ENCODE measurements at places on chromosomes 12 and 14. TPM values are rescaled to one million over a fixed set of nuclear protein-coding genes. Genes with fewer than 3 reads are reported as not detected.
A peak's percentile ranks its signal among the peaks of the same experiment; 100 is the strongest.

The SERPINA1 gene
- not detected for total RNA-seq

- H3K27me3 ChIP-seq: no peaks in the 10 kb centered on the region
- peaks cover 13% of the 10 kb centered on the region for H3K36me3 ChIP-seq
- no peak for DNase-seq
These were observed 10.7 kb downstream of the POMT2 start for GRCh38 chr14:77310026-77310425.

DNA sequence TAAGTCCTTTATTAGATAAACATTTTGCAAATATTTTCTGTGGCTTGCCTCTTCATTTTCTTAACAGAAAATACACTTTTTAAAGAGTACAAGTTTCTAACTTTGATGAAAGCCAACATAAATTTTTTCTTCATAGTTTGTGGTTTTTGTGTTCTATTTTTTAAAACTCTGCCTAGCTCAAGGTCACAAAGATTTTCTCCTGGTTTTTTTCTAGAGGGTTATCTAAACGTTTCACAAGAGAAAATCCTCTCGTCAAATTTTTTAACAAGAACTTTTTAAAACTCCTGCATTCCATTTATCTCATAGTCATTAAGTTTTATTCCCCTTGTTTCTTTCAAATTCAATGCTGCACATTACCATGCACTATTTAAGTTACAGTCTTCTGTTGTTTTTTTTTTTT, 8.2 kb downstream of the AREL1 start:
- H3K4me3 ChIP-seq: no peak overlapping the region
- H3K36me3 ChIP-seq: peaks cover 35% of the 10 kb centered on the region
- no peak overlapping the region for H3K27ac ChIP-seq

GRCh38 chr14:50821510-50822464, 9.2 kb downstream of the NIN start:
- no peak for DNase-seq
- peaks cover 19% of the 10 kb centered on the region for H3K27me3 ChIP-seq
- H3K27ac ChIP-seq: no peak overlapping the region
- no peaks in the 10 kb centered on the region for H3K36me3 ChIP-seq

GRCh38 chr12:126537961-126538530, 1472.8 kb downstream of the AACS start:
- no peaks in the 10 kb centered on the region for H3K27me3 ChIP-seq
- H3K4me3 ChIP-seq: no peak overlapping the region
- H3K36me3 ChIP-seq: no peaks in the 10 kb centered on the region

- peaks cover 15% of the 10 kb centered on the region for H3K36me3 ChIP-seq
- 0 out of 2 replicates have a peak, but pooled peaks cover 2% of the 10 kb centered on the region for H3K27me3 ChIP-seq
- H3K4me1 ChIP-seq: peaks cover 8% of the 10 kb centered on the region
- no peak overlapping the region for H3K4me3 ChIP-seq
These were observed 25.1 kb downstream of the SLC4A8 start for GRCh38 chr12:51449580-51450246.

GRCh38 chr14:100890061-100890850, 13.3 kb downstream of the RTL1 start:
- peaks cover 4% of the 10 kb centered on the region for H3K4me1 ChIP-seq
- no peak for DNase-seq
- no peaks in the 10 kb centered on the region for H3K36me3 ChIP-seq
- H3K4me3 ChIP-seq: no peak overlapping the region
- no peaks in the 10 kb centered on the region for H3K27me3 ChIP-seq
- H3K27ac ChIP-seq: no peak overlapping the region

GRCh38 chr12:51160814-51161459, 12.0 kb downstream of the TFCP2 start:
- H3K4me3 ChIP-seq: no peak overlapping the region
- no peak overlapping the region for H3K27ac ChIP-seq
- H3K36me3 ChIP-seq: no peaks in the 10 kb centered on the region
- no peak for DNase-seq
- no peaks in the 10 kb centered on the region for H3K27me3 ChIP-seq

The UNC79 gene
- total RNA-seq: 2.8 TPM

The PAPOLA gene
- total RNA-seq: 184 TPM

GRCh38 chr12:132085291-132085635, 58.9 kb downstream of the DDX51 start:
- no peak for DNase-seq
- H3K27ac ChIP-seq: no peak overlapping the region
- H3K4me3 ChIP-seq: peak overlapping the region; percentile 86
- H3K36me3 ChIP-seq: peaks cover 28% of the 10 kb centered on the region
- H3K4me1 ChIP-seq: no peaks in the 10 kb centered on the region
- no peaks in the 10 kb centered on the region for H3K27me3 ChIP-seq

- H3K27me3 ChIP-seq: no peaks in the 10 kb centered on the region
- peaks cover 5% of the 10 kb centered on the region for H3K4me1 ChIP-seq
- no peak overlapping the region for H3K27ac ChIP-seq
- H3K4me3 ChIP-seq: peak overlapping the region; percentile 89
- peaks cover 26% of the 10 kb centered on the region for H3K36me3 ChIP-seq
These were observed 2.2 kb downstream of the RCOR1 start for GRCh38 chr14:102594514-102595175.

The KRT80 gene
- not detected for total RNA-seq

The PCED1B gene
- total RNA-seq: 3.3 TPM

DNA sequence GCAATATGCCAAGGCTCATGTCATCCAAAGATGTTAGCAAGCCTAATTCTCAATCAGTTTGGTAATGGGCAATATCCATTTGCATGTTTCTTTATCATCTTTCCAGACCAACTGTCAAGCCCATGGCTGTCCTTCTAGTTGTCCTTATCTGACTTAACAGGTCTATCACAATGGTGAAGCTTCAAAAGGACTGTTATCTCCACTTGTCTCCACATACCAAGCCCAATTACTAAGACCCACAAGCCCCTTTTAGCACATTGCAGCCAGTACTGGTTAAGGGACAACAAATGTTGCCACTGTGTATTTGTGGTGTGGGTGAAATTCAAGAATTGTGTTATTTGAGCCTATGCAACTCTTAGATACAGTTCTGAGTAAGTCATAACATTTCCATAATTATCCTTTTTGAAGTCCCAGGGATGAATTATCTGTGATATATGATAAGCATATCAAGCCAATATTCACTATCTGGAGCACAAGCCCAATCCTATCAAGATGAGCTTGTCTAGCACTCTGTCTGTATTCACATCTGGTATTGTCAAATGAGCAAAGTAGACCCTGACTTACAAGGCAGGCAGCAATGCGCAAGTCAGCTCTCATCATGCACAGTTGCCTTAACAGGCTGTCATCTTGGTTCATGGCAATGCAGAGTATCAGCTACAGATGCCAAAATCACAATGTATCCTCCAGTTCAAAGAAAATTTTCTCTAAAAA, 19.3 kb upstream of the ST8SIA1 start:
- H3K4me1 ChIP-seq: no peaks in the 10 kb centered on the region
- DNase-seq: no peak
- H3K27ac ChIP-seq: no peak overlapping the region
- no peaks in the 10 kb centered on the region for H3K27me3 ChIP-seq
- no peak overlapping the region for H3K4me3 ChIP-seq

The NPFF gene
- not detected for total RNA-seq

GRCh38 chr14:68249661-68250451, 430.3 kb downstream of the RAD51B start:
- DNase-seq: no peak
- H3K36me3 ChIP-seq: no peaks in the 10 kb centered on the region
- H3K4me1 ChIP-seq: peaks cover 9% of the 10 kb centered on the region
- H3K27ac ChIP-seq: no peak overlapping the region
- H3K4me3 ChIP-seq: no peak overlapping the region
- H3K27me3 ChIP-seq: no peaks in the 10 kb centered on the region

The NOP9 gene
- 35.0 TPM for total RNA-seq

The SPTB gene
- 2.3 TPM for total RNA-seq

GRCh38 chr14:89489761-89490437, 72.9 kb upstream of the FOXN3 start:
- no peak for DNase-seq
- no peak overlapping the region for H3K27ac ChIP-seq
- H3K36me3 ChIP-seq: peaks cover 8% of the 10 kb centered on the region
- no peaks in the 10 kb centered on the region for H3K27me3 ChIP-seq
- no peak overlapping the region for H3K4me3 ChIP-seq

The RNASE7 gene
- total RNA-seq: not detected

DNA sequence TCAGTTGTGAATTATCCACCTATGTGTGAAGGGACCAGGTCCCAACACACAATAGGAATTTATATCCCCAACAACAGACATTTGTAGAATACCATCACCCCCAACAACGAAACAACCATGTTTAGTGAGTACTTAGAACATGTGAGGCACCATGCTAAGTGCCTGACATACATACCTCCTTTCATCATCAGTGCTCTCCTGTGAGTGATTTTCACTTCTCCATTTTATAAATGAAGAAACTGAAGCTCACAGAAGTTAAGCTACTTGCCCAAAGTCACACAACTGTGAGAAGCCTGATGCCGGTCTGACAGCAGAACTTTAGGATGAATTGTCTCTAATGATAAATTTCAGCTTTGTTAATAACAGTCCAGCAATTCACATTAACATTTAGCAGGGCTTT, 35.4 kb downstream of the SPTB start:
- DNase-seq: no peak
- H3K27me3 ChIP-seq: no peaks in the 10 kb centered on the region
- H3K27ac ChIP-seq: no peak overlapping the region
- H3K36me3 ChIP-seq: no peaks in the 10 kb centered on the region
- H3K4me3 ChIP-seq: no peak overlapping the region
- peaks cover 6% of the 10 kb centered on the region for H3K4me1 ChIP-seq

DNA sequence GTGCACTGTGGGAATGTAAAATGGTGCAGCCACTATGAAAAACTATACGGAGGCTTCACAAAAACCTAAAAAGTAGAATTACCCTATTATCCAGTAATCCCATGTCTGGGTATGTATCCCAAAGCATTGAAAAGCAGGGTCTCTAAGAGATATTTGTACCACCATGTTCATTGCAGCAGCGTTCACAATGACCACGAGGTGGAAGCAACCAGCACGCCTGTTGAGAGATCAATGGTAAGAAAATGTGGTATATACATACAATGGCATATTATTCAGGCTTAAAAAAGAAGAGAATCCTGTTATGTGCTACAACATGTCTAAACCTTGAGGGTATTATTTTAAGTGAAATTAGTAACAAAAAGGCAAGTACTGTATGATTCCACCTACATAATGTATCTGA, 910 bp upstream of the NOPCHAP1 start:
- peaks cover 17% of the 10 kb centered on the region for H3K36me3 ChIP-seq
- no peak overlapping the region for H3K27ac ChIP-seq
- H3K27me3 ChIP-seq: no peaks in the 10 kb centered on the region
- peak overlapping the region; percentile 89 for H3K4me3 ChIP-seq
- H3K4me1 ChIP-seq: no peaks in the 10 kb centered on the region

DNA sequence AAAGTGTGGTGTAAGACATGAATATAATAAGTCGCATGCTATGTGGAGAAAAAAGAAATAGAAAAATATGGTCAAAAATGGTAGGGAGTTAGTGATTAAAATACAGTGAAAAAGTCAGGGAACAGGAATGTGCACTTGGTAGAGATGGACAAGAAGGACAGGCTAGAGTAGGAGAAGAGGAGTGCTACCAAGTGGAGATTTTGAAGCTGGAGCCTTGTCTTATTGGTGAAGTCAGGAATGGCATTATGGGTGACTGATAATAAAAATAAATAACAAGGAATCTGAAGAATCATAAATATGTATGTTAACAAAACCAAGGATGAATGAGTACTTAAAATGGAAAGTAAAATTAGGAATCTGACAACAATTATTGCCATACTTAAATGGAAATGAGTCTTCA, 204.8 kb downstream of the PRKD1 start:
- no peak for DNase-seq

DNA sequence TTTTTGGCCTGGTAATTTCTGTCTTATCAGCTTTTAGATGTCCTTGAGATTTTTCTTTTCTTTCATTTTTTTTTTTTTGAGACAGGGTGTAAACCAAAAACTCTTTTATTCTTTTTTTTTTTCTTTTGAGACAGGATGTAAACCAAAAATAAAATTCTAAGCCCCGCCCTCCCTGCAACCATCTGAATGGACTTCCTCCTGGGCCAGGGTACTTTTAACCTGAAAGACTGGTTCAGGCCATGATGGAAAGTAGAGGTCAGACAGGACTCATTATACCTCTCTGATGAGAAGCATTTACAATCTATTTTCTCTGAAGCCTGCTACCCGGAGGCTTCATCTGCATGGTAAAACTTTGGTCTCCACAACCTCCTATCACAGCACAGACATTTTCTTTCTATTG, 33.5 kb upstream of the TCL1B start:
- no peaks in the 10 kb centered on the region for H3K36me3 ChIP-seq
- H3K27ac ChIP-seq: no peak overlapping the region
- no peak for DNase-seq
- H3K4me1 ChIP-seq: no peaks in the 10 kb centered on the region

The PWP1 gene
- 49.7 TPM for total RNA-seq

The CFAP73 gene
- not detected for total RNA-seq

The GNPTAB gene
- total RNA-seq: 42.8 TPM

DNA sequence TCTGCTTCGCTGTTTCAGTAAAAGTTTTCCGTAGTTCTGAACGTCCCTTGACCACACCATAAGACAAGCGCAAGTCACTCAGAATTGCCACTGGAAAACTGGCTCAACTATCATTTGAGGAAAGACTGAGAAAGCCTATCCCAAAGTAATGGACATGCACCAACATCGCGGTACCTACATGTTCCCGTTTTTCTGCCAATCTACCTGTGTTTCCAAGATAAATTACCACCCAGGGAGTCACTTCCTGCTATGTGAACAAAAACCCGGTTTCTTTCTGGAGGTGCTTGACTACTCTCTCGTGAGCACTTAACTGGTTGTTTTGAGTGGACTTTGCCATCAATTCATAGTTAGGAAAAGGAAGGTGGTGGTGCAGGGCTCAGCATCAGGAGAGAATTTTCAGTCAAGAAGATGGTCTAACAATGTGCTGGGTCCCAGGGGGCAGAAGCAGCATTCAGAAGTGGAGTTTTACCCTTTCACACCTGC, 1.4 kb downstream of the EGLN3 start:
- no peak overlapping the region for H3K27ac ChIP-seq
- peaks cover 4% of the 10 kb centered on the region for H3K27me3 ChIP-seq
- no peak for DNase-seq
- H3K36me3 ChIP-seq: peaks cover 6% of the 10 kb centered on the region
- H3K4me1 ChIP-seq: peaks cover 3% of the 10 kb centered on the region

The EML5 gene
- 0.81 TPM for total RNA-seq

GRCh38 chr12:124655698-124656516, 88.5 kb upstream of the NCOR2 start:
- H3K36me3 ChIP-seq: no peaks in the 10 kb centered on the region
- peak overlapping the region; percentile 9 for H3K4me3 ChIP-seq
- DNase-seq: peak; percentile 89
- H3K27ac ChIP-seq: no peak overlapping the region
- H3K27me3 ChIP-seq: no peaks in the 10 kb centered on the region

GRCh38 chr14:89720741-89721729, 233.5 kb downstream of the EFCAB11 start:
- no peaks in the 10 kb centered on the region for H3K27me3 ChIP-seq
- peaks cover 3% of the 10 kb centered on the region for H3K36me3 ChIP-seq
- H3K4me1 ChIP-seq: peaks cover 20% of the 10 kb centered on the region
- peak; percentile 46 for DNase-seq
- H3K4me3 ChIP-seq: peak overlapping the region; percentile 0
- H3K27ac ChIP-seq: peak overlapping the region; percentile 45

The NTF3 gene
- total RNA-seq: 0.48 TPM

Data from H9 (cell line).